ENCODE measurements at places on chromosomes 13 and 19.

GRCh38 chr13:23852351-23852750 is 36.8 kb downstream of the MIPEP start:
- no peak for DNase-seq

DNA sequence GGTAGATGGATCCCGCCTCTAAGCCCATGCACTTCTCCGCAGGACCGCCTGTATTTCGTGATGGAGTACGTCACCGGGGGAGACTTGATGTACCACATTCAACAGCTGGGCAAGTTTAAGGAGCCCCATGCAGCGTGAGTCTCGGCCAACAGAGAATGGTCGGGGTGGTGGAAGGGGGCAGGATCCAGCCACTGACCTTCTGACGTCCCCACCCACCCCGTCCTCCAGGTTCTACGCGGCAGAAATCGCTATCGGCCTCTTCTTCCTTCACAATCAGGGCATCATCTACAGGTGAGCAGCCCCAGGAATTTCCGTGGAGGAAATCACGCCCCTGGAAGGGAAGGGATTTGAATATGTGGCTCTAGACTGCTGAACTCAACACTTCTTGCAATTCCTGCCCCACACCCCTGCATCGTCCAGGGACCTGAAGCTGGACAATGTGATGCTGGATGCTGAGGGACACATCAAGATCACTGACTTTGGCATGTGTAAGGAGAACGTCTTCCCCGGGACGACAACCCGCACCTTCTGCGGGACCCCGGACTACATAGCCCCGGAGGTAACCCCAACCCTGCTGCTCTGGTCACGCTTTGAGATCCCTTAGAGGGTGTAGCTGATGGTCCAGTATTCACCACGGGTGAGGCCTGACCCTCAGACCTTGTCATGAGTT is 8.8 kb upstream of the CACNG7 start:
- DNase-seq, result no peak

DNA sequence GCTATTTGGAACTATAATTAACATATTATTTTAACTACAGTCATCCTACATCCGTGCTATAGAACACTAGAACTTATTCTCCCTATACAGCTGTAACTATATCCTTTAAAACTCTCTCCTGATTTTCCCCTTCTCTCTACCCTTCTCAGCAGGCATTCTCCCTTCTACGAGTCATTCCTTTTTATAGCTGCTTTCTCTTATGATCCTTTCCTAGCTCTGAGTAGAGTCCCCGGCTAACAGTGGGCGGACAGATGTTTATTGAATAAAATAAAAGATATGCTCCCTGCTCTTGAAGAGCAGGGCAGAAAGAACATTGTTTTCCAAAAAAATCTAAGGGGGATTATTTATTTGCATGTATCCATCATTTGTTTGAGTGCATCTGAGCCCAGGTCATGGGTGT is 246.5 kb upstream of the TMTC4 start:
- no peak for DNase-seq

GRCh38 chr13:20157151-20157796 is 3.6 kb downstream of the GJA3 start:
- DNase-seq, result no peak

DNA sequence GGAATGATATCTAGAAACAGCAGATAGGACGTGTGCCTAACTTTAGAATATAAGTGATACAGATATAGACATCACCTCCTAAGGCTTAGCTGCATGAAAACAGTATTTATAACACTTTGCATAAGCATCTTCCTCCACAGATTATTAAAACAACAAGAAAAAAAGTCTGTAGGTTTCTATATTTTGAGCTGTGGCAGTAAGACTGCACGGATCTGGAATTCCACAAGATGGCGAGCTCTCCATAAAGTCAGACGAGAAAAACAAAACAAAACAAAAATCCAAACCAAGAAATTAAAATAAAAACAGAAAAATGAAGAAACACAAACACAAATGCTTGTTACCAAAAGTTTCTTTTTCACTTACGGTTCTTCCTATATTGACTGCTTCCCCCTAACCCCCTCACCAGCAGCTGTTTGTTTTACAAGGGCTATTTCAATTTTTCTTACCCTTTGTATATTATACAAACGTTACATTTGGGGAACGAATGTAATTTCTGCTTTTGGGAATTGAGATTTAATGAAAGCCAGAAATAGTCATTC is 285.8 kb downstream of the MYO16 start:
- DNase-seq, result no peak

DNA sequence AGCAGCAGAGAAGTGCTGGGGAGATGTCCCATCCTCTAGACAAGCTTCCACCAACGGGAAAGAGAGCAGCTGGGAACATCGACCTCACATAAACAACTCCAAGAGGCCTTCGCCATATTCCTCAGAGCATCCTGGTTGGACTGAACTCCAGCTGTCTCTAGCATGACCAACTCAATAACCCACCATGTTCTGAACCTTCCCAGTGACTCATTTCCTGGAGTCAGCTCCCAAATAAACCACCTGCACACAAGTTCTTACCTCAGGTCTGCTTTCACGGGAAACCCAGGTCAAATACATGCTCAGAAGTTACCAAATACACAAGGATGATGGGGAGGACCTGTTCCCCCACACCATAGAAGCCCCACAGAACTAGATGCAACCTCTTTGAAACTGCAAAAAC is 878.5 kb downstream of the UQCRFS1 start:
- DNase-seq, result no peak

DNA sequence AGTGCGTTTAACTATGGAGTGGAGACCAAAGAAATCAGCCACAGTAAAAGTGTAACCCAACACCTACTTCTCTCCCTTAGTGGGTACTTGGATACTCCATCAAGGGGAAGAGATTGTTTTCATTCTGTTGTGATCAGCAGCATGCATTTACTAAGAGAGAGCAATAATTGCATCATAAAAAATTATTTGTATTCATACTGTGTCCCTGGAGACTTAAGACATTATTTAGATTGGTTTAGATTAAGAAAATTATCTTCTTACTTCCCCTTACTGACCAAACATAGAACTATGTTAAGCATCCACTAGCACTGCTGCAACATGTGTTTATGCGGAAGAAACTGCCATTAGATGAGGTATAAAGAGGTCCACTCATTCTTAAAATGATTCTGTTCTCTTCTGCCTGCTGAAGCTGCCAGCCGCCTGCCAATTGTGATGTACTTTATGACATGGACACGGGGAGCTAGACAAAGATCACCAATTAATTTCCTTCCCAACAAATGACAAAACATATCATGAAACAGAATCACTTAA is 738.5 kb downstream of the DIAPH3 start:
- DNase-seq, result no peak

GRCh38 chr13:107678075-107678689 is 537.2 kb downstream of the LIG4 start:
- no peak for DNase-seq

DNA sequence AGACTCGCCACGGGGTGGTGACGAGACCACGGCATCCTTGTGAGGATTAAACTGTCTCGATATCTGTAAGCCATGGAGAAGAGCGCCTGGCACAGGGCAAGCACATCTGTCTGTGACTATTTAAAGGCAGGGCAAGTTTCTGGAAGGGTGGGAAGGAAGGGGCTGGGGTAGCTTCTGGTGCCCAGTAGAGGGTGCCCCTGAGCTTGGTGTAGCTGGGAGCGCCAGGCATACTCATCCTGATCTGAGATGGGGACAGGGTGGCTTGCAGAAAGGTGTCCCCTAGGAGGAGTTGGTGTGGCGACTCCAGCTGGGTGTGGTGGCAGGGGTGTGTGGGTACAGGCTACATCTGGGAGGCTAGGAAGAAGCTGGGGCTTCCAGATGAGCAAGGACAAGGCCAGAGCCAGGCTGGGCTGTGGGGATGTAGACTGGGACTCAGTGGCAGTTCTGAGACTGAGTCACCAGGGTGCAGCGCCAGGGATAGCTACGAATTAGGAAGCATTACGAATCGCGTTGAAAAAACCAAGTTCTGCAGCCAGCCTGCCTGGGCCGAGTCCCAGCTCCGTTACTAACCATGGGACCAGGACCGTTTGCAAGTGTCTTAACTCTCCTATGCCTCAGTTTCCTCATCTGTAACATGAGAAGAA is 23.1 kb upstream of the ASPDH start:
- DNase-seq, result no peak

- DNase-seq, result no peak
Measured at GRCh38 chr19:42531313-42531712, 3.0 kb upstream of the CEACAM1 start.

- no peak for DNase-seq
Measured at GRCh38 chr13:79374578-79374977, 31.5 kb downstream of the RBM26 start.

- DNase-seq, result no peak
Measured at GRCh38 chr19:57599377-57599760, 316 bp upstream of the ZNF530 start.

- DNase-seq, result no peak
Measured at GRCh38 chr19:573519-573825, 1.1 kb downstream of the BSG start.

- DNase-seq, result no peak
Measured at GRCh38 chr13:66195238-66195637, 1034.9 kb downstream of the PCDH9 start.

DNA sequence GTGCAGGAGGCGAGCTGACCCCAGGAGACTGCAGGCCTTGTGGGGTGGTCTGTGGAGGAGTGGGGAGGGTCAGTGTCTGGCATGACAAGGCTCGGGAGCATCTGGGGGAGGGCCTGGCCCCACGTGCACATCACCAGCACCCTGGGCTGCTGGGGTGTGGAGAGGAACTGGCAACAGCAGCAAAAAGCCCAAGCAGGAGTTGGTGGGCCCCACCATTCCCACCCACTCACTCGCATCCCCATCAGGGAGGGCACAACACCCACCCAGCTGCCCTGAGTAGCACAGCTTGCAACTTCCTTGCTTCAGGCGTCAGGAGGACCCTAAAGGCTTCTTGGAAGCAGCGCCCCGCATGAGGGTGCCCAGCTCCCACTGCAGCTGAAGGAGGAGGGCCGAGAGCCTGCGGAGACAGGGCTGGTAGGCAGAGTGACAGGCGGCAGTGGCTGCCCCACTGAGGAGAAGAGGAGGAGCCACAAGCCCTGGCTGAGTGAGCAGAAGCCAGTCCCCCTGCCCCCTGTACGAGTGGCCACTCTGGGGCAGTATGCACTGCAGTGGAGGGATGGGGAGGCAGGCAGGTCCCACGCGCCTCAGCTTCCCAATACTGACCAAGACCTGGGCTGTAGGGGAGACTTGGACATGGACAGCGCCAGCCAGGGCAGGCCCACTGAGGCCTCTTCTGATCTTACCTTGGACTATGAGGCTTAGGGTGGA is 26.5 kb downstream of the ELL start:
- DNase-seq, result no peak
